ENCODE measurements at places on chromosomes 5 and 9.

- no peak for DNase-seq
Observed at GRCh38 chr5:168182269-168182668, 109.2 kb upstream of the WWC1 start.

DNA sequence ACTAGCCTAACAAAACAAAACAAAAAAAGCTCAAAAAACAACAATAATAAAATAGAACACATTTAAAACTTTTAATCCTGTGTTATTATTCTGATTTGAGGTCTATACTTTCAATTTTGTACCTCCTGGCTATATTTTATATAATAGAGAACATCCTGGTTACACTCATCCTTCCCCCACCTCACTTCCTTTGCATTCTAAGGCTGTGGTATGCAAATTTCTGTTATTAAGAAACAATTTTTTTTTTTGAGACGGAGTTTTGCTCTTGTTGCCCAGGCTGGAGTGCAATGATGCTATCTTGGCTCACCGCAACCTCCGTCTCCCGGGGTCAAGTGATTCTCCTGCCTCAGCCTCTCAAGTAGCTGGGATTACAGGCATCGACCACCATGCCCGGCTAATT lies 3.1 kb upstream of the RPL37 start:
- DNase-seq, result no peak

DNA sequence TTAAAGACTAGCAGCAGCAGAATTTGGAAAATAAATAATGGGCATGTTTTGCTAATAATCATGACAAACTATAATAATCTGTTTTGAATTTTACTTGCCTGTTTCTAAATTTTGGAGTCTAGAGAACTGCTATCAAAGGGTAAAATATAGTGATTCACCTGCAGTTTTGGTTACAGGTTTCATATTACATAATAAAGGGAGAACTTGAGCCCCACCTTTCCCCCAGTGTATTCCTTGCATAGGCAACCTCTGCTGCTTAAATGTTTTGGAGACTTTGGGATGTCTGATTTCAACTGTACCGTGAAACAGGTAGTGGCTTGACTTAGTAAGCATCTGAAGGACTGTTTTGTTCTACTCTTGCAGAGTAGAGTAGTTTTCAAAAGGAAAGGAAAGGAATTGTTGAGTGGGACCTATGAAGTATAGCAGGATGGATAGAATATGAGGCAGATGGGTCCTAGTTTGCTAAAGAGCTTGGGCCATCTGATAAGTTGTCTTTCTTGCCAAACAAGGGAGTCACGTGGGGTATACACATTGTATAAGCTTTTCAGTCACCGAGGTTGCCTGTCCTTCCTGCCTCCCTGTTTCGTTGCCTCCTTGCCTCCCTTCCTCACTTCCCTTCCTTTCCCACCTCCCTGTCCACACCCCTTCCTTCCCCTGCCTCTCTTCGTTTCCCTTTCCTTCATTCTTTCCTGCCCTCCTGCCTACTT lies 19.1 kb downstream of the CREBRF start:
- DNase-seq, result no peak

GRCh38 chr9:120531683-120532300 lies 48.2 kb downstream of the CDK5RAP2 start:
- DNase-seq, result peak; percentile 35

DNA sequence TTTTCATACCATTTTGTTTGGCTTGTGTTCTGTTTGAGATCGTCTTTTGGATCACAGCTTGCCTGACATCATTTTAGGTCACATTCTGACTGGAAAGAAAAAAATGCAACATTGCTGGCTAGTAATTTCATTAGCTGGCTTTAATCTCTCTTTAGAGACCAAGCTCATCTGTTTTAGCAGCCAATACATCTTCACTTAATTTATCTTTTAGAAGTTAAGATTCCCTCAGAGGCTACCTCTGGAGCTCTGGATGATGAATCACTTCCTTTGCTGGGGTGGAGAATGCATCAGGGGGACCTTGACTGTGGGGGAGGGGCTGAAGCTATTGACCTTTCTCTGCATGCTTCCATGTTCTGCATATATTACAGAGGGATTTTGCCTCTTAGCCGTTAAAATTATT lies 181.5 kb upstream of the OTULINL start:
- DNase-seq, result no peak

GRCh38 chr9:131879181-131879910 lies 139.5 kb upstream of the RAPGEF1 start:
- DNase-seq, result no peak

DNA sequence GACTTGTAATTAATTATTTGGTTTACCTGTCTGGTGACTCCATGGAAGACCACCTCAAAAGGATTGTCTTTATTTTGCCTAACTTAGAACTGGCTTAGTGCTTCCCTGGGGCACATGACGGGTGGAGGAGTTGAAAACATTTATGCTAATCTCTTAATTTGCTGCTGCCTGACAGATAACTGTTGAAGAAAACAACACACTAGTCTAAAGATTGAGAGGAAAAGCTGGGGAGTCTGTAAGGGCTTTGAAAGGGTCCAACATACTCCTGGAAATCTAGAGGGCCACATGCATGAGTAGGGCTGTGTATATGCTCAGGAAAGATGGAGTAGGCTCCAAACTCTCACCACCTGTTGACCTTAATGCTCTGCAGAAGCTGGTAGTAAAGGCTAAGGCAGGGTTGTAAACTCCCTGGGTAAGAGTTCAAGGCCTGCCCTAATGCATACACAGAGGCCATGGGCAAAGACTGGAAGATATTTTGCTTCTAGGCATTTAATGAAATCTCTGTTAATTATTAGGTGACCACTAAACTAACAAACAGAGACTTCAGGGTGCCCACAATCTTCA lies 40.7 kb downstream of the NR3C1 start:
- DNase-seq, result no peak

GRCh38 chr9:129182122-129182521 lies 4.1 kb upstream of the IER5L start:
- no peak for DNase-seq

- no peak for DNase-seq
Observed at GRCh38 chr5:337563-338130, 16.1 kb downstream of the AHRR start.

- DNase-seq, result no peak
Observed at GRCh38 chr5:142929587-142929986, 159.4 kb downstream of the ARHGAP26 start.

DNA sequence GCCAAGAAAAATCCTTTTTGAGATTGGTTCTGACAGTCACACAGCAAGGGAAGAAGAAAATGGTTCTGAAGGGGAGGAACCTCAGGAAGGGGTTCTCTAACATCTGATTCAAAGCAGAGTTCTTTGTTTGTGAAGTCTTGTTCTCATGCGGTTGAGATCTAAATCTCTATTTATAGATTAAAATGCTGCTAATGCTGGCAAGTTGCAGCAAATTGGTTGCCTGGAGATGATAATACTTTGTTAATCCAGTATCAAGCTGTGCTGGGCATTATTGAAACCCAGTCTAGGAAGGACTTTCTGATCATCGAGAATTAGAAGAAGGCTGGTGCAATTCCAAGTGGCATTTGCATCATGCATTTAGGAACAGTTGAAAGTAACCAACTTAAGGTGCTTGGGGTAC lies 34.0 kb upstream of the SLC28A3 start:
- DNase-seq, result no peak

GRCh38 chr5:145483212-145483611 lies 351.9 kb downstream of the PRELID2 start:
- no peak for DNase-seq

- no peak for DNase-seq
Observed at GRCh38 chr9:136939996-136940525, 4.5 kb downstream of the FBXW5 start.

DNA sequence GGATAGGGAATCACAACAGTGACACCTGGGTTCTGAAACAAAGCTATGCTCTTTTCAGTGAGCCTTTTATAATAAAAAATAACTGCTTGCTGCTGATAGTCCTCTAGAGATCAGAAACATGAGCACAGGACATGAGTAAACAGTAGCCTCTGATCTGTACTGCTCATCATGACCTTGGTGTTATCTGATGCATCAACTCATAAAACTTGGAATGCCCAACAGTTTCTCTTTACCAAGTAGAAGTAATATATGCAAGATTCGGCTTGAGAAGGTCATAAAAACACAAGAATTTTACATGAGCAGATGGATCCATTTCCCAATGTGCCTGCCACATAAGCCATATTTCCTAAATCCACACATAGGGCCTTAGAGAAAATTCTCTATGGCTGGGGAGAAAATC lies 318.3 kb upstream of the GRAMD2B start:
- DNase-seq, result no peak

DNA sequence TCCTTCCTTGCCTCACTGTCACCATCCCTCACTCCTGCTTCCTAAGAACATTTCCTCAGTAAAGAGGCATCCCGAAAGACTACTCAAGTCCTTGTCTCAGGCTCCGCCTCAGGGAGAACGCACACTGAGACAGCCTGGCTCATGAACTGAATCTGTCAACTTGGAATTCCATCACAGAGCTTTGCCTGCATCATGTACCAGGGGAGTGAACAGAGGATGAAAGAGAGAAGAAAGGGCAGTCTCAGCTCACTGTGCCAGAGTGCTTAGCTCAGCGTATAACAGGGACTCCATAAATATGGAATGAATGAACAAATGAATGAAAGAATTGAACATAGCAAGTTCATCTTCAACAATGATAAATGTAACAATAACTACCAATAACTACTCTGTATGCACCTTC lies 68.7 kb upstream of the SLC1A3 start:
- no peak for DNase-seq

DNA sequence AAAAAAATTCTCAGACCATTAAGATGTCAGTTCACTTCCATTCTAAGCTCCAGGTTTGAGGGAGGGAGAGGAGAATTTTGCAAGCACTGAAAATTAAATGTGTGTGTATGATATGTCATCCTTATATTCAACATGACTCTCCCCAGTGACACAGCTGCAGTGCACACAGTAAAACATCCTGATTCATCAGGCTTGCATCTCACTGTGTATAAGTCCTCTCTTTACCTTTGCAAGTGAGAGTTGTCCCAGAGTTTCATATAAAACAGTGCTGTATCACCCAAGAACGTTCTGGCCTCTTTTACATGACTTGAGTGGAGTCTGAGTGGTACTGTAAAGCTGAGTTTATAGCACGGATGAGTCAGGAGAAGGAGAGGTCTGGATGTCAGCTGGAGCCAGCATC lies 50.0 kb downstream of the DMRT2 start:
- no peak for DNase-seq

DNA sequence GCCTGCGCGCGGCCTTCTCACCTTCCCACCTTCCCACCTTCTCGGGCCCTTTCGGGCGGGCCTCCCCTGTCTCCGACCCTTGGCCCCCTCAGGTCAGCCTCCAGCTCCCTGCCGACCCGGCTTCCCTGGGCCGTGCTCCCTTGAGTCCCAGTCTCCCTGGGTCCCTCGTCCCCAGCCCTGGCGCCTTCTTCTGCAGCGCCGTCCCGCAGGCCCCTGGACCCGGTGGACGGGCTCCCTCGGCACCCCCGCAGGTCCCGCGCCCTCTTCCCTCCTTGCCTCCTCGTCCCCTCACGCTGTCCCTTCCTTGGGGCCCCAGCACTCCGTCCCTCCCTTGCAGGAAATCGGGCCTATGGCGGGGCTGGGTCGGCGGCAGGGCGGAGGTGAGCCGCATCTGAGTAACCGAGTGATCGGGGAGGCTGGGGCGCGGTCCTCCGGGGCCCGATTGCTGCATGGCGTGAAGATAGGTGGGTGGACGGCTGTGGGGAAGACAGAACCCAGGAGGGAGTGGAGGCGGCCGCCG lies 7.6 kb downstream of the ARPC5L start:
- DNase-seq, result no peak

DNA sequence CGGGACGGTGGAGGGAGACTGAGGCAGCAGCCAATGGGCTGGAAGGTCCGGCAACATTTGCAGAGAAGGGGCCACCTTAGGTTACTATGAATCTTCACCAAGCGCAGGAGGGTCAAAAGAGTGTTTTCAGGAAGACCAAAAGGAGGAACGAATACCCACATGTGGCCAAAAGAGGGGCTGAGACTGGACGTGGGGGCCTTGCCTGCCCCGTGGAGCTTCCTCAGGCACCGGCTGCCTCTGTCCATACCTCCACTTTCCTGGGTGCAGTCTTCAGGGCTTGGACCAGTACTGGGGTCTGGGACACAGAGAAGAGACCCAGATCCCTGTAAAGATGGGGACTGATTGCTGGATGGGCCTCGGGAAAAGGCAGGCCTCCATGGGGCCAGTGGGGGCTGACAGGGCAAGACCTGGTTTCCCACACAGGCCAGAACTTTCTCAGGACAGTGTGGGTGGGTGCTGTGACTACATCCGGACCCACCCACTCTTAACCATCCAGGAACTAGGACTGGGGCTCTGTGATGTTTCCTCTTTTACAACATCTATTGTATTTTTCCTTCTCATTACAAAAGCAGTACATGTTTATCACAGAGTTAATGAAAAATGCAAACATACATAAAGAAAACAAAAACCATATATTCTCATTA lies 294.7 kb downstream of the ZSWIM6 start:
- no peak for DNase-seq

GRCh38 chr5:147547730-147548129 lies 37.9 kb upstream of the DPYSL3 start:
- no peak for DNase-seq

DNA sequence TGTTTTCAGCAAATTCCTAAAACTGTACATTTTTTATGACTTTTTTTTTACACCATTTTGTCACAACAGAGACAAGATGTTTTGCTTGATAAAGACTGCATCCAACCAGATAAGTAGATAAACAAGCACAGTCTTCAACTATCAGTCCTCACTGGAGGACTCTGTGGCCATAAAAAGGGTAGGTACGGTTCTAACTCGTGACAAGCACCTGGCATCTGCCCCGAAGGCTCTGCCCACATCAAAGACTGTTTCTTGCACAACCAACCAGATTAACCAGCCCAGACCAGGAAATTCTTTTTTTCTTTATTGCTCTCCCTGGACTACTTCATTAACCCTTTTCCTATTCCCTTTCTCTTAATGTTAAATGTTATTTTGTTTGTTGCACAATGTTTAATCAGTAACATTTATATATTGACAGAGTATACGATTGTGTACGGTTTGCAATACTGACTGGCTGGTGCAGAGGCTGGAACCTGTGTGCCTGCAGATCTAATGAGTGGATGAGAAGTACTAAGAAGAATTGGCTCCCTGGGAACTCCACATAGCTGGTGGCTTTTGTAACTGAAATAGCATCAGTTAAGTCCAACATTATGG lies 74.1 kb downstream of the SERINC5 start:
- DNase-seq, result no peak

GRCh38 chr9:109164042-109164441 lies 3.0 kb downstream of the FRRS1L start:
- DNase-seq, result no peak

- no peak for DNase-seq
Observed at GRCh38 chr5:135095871-135096270, 61.8 kb upstream of the PITX1 start.

GRCh38 chr5:123696921-123697341 lies 185.0 kb downstream of the CSNK1G3 start:
- no peak for DNase-seq

All from NCI-H1417 treated with DMSO at 0.1 percent for 48 hours (cell line).